ENCODE measurements at places on chromosomes 13 and 19.

DNA sequence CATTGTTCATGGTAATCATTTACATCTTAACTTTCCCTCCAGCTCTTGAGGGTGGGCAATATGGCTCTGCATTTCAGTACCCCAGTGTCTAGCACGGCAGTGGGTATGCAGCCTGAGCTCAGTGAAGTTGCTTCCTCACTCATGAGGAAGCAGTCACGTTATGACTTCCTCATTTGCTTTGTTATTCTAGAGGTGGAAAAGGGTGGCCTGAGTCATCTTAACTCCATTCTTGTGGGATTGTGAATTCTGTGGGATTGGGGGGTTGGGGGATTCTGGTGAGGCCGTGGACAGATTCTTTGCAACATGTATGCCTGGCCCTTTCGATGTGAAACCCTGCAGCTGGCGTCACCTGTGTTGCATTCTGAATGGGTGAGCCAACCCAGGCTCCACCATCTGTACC, 406.7 kb upstream of the ZNF507 start:
- no peak for DNase-seq

- DNase-seq: no peak
Observed at GRCh38 chr13:98676239-98676638, 76.2 kb downstream of the SLC15A1 start.

DNA sequence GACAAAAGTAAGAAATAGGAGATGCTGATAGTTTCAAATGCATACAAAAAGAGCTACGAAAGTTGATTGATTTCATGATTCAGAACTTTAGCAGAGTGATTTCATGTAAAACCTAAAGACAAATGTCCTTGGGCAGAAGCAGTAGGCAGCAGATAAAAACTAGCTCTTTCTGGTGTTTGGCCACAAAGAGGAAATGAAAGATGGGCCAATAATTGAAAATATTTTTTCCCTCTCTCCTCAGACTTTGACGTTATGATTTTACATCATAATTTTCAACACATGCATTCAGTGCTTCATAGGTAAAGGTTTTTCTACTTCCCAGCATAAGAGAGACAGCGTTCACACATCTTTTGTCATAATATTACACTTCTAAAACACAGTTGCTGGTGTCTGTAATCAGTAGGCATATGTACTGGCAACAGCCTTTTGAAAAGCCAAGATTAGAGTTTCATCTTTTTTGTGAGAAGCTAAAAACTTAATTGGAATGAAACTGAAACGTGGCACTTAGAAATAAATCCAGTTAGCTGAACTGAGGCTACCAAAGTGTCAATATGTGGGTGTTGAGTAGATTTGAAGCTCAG, 9.3 kb downstream of the SCEL start:
- DNase-seq: no peak

DNA sequence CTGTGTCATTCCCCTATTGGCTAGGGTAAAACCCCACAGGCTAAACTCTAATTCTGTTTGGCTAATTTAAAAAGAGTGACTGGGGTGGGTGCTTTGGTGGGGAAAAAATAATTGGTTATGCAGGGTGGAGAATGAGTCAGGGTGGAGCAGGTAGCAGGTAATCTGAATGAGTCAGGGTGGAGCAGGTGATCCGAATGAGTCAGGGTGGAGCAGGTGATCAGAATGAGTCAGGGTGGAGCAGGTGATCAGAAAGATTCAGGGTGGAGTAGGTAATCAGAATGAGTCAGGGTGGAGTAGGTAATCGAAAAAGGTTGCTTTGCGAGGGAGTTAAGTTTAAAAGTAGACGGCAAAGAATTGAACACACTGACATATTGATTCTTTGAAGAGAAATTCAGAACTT, 1218.8 kb upstream of the ATXN8OS start:
- DNase-seq: no peak

DNA sequence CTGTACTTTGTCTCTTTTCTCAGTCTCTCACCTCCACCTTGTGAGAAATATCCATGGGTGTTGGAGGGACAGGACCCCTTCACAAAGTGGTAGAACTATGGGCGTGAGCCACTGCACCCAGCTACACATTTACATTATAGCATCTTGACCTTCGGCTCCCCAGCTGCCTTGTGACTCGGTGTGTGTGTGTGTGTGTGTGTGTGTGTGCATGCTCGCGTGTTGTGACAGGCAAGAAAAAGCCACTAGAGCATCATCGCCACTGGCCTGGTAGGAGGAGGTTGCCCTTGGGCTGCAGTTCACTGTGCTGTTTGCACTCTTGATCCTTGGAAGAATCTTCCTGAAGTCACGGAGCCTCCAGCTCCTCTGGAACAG, 13.7 kb upstream of the ZNF888 start:
- no peak for DNase-seq

DNA sequence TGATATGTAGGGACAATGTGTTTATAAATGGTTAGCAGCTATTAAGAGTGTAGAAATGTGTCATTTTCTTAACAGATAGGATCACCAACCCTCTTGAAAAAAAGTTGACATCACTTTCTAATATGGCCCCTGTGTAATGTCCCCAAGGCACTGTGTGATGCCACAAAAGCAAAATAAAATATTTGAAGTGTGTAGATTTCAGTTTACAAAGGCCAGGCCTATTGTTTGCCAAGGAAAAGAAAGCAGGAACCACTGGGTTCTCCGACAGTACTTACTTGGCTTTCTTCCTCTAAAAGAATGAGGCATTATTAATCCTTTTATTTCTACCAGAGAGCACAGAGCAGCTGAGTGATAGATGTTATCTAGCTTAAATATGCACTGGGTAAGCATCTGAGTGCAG, 10.5 kb upstream of the GJA3 start:
- DNase-seq: no peak

DNA sequence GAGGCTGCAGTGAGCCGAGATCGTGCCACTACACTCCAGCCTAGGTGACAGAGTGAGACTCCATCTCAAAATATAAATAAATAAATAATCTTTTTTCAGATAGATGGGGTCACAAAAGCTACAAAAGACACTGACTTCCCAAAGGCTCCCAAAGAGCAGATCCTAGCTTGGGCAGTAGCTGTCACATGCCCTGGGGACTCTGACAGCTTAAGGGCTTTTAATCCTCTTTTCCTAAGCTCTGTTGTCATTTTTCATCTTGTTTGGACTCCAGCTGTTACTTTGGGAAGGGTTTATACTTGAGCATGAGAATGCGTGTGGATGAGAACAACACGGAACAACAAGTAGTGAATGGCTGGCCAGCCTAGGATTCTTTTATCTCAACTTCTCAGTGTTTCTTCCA, 231.7 kb downstream of the MZT1 start:
- no peak for DNase-seq

GRCh38 chr19:5191091-5191490, 149.5 kb downstream of the PTPRS start:
- no peak for DNase-seq

DNA sequence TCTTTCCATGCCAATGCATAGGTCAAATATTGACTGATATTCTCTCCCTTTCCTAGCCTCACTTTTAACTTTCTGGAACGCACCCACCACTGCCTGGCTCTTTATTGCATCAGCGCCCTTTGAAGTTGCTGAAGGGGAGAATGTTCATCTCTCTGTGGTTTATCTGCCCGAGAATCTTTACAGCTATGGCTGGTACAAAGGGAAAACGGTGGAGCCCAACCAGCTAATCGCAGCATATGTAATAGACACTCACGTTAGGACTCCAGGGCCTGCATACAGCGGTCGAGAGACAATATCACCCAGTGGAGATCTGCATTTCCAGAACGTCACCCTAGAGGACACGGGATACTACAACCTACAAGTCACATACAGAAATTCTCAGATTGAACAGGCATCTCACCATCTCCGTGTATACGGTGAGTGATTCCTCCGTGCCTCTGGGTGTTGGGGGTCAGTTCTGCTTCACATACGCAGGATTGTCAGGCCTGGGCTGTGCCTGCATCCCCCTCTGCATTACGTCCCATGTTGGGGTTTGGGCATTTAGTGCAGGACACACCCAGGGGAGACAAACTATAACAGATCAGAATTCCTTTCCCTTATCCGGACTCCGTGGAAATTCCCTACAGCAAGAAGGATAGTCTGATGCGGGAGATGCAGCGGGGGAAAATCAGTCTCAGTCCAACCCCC, 1.3 kb downstream of the CEACAM21 start:
- DNase-seq: no peak
